ENCODE measurements at places on chromosomes 2 and 18.

DNA sequence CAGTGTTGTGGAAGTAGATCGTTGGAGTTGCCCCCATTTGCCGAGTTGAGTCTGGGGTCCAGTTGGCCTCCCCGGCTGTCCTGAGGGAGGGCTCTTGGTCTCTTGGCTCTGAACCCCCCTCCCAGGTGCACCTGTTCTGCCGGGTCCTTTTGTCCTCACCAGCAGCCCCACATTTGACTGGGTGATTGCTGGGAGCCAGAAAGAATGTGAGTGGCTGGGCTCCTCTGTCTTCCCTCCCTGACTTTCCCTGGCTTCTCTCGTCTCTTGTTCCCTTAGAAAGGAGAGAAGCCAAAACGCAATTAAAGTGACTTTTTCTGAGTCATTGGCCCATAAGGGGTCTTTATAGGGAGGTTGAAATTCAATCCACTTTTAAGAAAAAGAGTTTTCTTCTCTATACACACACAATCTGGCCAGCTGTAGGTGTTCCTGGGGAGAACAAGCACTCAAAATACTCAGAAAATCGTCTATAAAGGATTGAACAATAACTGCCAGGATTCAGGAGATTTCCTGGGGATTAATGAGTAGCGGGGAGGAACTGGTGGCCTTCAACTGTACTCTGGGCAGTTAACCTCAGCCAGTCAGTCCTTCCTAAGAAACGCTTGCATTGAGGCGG lies 131.0 kb downstream of the TMEM182 start:
- DNase-seq: no peak

DNA sequence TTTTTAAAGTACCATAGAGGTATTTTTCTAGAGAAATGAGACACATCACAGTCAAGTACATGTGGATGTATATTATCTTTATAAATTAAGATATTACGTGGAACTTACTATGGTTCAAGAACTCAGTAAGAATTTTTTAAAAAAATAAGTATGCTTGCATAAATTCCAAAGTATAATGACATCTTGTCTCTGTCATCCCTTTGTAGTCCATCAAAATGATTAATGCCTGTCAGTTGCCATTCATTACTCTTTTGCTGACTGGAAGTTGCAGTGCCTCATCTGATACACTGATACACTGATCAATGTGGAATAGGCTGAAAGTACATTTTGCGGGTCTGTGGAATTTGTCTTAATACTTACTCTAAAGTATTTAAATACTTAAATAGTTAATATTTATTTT lies 177.2 kb downstream of the GALNT13 start:
- no peak for DNase-seq

DNA sequence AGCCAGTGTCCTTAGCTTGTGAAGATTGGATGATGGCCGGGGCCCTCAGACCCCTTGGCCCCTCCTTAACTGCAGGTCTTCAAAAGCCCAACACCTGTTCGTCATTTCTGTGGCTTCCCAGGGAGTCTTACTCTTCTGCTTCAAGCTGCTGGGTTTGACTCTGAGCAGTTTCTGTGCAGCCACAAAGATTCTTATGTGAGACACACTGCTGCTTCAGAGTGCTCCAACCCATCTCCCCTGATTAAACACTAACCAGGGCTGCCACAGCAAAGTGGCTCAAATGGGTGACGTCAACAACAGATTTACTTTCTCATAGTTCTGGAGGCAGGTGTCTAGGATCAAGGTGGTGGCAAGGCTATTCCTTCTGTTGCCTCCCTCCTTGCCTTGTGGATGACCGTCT lies 40.8 kb downstream of the TSN start:
- no peak for DNase-seq

GRCh38 chr2:85413592-85414420 lies 3.6 kb upstream of the CAPG start:
- DNase-seq: no peak

- DNase-seq: no peak
These were observed 69.5 kb upstream of the PELI1 start for GRCh38 chr2:64213532-64214275.

- no peak for DNase-seq
These were observed 737.2 kb upstream of the HS6ST1 start for GRCh38 chr2:129055824-129056223.

GRCh38 chr2:171540437-171540836 lies 18.2 kb downstream of the CYBRD1 start:
- no peak for DNase-seq

DNA sequence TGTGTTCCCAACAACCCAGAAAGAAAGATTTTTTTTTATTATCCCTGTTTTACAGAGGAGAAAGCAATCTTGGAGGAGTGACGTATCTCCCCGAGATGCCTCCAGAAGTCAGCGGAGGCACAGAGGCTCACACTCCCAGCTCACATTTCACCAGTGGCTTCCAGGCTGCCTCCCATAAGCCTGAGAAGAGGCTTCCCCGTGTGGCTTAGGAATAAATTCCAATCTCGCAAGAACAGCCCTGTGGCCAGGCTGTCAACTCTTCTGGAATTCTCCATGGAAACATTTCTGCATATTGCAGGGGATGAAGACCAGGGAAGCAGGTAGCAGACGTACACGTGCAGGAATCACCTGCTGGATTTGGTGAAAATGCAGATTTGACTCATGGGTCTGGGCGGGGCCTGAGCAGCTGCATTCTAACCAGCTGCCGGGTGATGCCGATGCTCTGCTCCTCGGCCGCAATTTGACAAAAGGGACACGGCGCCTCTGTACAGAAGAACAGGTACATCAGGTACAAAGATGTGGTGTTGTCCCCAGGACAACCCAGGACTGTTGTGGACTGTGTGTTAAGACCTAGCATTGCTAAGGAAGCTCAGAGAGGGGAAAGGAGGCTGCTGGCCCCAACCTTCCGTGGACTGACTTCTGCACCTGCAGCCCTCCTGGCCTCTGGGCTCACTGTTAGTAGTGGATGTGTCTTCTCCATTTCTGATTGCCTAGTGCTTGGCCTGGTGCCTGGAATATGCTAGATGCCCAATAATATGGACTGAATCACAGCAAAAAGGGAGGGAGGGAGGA lies 114.2 kb upstream of the ID2 start:
- peak; percentile 30 for DNase-seq

DNA sequence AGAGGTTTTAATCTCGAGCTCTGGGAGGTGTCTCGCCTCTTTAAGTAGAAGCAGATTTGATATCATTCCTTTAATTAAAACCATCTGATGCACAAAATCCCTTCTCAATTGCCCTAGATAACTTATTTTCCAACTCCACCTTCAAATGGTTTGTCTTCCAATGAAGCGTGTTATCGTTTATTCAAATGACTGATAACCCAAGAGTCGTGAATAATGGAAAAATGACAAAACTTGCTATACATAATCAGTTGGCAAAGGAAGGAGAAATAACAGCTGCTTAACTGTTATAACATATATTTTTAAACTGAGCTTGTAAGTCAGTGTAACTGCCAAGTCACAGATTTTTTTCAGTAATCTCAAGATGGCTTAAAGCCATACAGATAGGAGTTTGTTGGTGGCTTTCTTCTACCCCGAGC lies 144.6 kb downstream of the QPCT start:
- DNase-seq: no peak
